ENCODE measurements at places on chromosomes 4 and X.

- no peak for DNase-seq
These were observed 161.4 kb upstream of the MAD2L1 start for GRCh38 chr4:120228086-120228485.

DNA sequence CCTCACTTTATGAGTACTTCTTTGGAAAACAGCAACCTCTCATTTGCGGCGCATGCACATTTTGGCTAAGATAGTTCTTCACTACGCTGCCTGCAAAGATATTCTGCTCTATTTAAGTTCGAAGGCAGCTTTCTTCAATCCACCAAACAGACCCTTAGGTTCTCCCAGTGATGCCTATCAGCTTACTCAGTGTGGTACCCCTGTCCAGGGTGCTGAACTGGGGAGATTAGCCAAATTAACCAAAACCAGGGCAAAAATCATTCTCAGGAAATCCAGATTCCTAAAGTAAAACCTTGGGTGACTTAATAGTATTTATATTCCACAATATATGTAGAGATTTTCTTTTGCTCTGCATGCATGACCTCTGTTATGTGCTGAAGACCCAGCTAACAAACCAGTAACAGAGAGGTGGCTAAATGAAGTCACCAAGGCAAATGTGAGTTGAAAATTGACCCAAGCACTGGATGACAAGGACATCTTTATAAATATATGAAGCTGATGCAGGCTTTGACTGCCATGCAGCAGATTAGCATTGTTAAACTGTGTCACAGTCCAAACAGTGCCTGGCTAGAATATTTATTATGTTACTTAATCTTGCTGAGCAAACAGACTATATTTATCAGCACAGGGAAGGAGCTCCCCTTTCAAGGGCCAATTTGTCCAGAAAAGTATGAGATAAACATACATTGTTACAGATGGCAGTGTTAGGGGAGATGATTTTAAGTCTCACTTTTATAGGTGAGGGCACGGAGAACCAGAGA is 418.2 kb downstream of the STIM2 start:
- no peak for DNase-seq

GRCh38 chrX:22192419-22193060 is 80.2 kb upstream of the CBLL2 start:
- peak; percentile 10 for DNase-seq

GRCh38 chr4:105113800-105114199 is 32.9 kb upstream of the TET2 start:
- DNase-seq: no peak

Measured in GM12892 (cell line).